ENCODE measurements at places on chromosomes 2 and 18.

GRCh38 chr2:177147834-177148445 lies 64.7 kb upstream of the HNRNPA3 start:
- DNase-seq: no peak

DNA sequence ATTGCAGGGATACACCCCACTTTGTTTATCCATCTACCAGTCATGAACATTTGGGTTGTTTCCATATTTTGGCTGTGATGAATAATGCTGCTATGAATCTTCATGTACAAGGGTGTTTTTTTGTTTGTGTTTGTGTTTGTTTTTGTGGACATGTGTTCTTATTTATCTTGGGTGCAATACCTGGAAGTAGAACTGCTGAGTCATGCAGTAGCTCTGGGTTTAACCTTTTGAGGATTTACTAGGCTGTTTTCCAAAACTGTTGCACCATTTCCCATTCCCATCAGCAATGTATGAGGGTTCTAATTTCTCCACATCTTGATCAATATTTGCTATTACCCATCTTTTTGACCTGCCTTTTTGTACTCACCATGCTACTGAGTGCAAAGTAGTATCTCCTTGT lies 140.0 kb upstream of the CYP1B1 start:
- no peak for DNase-seq

DNA sequence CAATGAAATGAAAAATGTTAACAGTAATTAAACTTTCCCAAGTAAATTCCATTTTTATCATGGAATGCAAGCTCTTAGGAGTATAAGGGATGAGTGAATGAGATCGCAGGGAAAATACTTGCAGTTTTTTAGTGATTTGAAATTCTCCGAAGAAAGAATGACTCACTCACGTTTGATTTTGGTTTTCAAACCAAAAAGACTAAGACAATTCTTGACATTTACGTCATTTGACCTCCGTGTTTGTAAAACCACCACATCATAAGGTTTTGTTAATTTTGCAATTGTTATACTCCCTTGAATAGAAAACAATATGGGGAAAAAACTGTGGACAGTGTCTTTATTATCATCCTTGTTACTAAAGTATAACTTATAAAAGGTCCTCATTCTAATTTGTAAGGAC lies 29.4 kb downstream of the COL4A4 start:
- DNase-seq: no peak

GRCh38 chr18:21831413-21831831 lies 90.8 kb downstream of the MIB1 start:
- no peak for DNase-seq

- DNase-seq: no peak
Observed at GRCh38 chr2:217085543-217085942, 225.7 kb upstream of the TNP1 start.

- no peak for DNase-seq
Observed at GRCh38 chr2:182728014-182728413, 12.0 kb downstream of the DNAJC10 start.

GRCh38 chr2:197254776-197255530 lies 55.6 kb downstream of the ANKRD44 start:
- DNase-seq: no peak

DNA sequence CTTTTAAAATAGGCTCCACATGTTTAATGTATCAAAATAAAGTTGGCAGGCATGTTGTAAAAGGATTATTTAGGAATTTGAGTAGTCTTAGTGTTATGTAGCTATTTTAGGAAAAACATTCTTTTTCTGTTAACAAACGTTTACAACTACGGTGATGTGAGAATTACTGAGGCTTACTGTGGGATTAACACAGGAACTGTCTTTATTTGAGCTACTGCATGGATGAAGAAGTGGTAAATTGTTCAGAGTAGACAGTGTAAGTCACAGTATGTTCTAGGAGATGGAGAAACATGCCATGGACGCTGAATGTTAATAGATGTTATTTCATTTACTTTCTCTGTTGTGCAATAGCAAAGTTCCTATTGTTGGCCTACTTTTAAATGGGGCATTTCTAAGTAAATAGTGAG lies 1.6 kb downstream of the PPM1B start:
- no peak for DNase-seq

DNA sequence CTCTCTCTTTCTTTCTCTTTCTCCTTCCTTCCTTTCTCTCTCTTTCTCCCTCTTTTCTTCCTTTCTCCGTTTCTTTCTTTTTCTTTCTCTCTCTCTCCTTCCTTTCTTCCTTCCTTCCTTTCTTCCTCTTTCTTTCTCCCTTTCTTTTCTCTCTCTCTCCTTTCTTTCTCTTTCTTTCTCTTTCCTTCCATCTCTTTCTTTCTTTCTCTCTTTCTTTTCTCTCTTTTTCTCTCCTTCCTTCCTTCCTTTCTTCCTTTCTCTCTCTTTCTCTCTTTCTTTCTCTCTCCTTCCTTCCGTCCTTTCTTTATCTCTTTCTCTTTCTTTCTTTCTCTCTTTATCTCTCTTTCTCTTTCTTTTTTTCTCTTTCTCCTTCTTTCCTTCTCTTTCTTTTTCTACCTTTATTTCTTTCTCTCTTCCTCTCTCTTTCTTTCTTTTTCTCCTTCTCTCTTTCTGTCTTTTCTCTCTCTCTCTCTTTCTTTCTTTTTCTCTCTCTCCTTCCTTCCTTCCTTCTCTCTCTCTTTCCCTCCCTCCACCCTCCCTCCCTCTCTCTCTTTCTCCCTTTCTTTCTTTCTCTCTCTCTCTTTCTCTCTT lies 32.3 kb upstream of the ODC1 start:
- no peak for DNase-seq

GRCh38 chr2:215535741-215536140 lies 99.9 kb upstream of the FN1 start:
- no peak for DNase-seq

GRCh38 chr2:218476676-218477075 lies 57.8 kb downstream of the VIL1 start:
- no peak for DNase-seq

- DNase-seq: no peak
Observed at GRCh38 chr2:64635976-64636911, 17.5 kb downstream of the SERTAD2 start.

DNA sequence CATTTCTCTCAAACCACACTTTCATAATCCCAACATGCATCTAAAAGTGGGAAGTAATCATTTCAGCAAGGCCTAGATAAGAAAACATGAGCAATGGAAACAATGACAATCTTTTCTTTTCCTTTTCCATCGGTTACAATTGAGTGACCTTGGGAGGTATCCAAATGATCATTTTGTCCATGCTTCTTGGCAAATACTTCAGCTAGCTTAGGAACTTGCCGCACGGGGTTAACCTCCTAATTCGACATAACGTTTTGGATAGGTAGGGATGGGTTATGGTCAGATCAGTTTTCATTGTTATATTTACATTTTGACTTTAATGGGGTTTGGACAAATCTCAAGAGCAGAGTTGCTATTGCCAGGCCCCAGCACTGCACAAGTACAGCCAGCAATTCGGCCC lies 4.6 kb upstream of the PTPRM start:
- no peak for DNase-seq

DNA sequence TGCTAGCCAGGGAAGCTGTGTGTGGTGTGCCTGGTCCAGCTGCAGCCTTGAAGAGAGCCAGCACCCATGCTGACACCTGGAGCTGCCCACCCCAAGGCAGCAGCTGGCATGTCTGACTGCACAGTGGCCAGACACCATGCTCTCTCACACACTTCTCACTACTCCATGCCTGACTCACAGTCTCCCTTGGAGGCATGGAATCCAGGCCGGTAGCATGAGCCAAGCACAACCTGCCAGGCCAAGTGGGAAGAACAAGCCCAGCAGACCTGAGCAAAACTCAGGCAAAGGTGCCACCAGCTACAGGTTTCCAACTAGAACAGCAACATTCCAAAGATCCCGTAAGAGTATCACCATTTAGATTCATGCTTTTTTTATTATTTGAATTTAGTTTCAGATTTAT lies 625.3 kb upstream of the LRRTM4 start:
- no peak for DNase-seq

DNA sequence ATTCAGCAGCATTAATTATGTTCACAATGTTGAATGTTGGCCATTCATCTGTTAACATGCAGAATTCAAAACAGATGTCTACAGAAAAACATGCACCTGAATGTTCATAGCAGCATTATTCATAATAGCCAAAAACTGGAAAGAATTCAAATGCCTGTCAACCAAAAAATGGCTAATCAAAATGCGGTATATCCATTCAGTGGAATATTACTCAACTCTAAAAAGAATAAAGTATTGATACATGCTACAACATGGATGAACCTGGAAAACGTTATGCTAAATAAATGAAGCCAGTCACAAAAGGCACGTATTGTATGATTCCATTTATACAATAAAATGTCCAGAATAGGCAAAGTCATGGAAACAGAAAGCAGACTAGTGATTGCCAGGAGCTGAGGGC lies 68.0 kb downstream of the CCDC88A start:
- DNase-seq: no peak

- DNase-seq: no peak
Observed at GRCh38 chr2:126899616-126900185, 1.0 kb downstream of the TEX51 start.

GRCh38 chr18:24023185-24023814 lies 8.7 kb downstream of the TTC39C start:
- no peak for DNase-seq

- no peak for DNase-seq
Observed at GRCh38 chr2:9258953-9259399, 52.4 kb downstream of the ASAP2 start.

DNA sequence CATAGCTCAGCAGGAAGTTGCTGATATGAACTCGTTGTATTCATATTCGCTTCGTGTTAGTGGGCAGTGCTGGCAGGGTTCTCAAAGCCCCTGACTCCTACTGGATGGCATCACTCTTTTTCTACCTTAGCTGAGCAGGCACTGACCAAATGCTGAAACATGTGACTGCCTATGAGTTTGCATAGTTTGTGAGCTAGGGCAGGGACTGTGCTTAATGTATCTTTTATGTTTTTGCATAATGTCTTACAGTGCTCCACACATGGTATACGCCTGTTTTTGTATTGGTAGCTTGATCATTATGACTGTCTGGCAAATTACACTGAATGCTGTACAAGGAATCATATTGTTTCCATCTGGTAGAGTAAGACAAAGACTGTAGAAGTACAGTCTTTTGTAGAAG lies 305.3 kb downstream of the PARD3B start:
- no peak for DNase-seq

- no peak for DNase-seq
Observed at GRCh38 chr2:237427769-237428506, 14.0 kb upstream of the COL6A3 start.

DNA sequence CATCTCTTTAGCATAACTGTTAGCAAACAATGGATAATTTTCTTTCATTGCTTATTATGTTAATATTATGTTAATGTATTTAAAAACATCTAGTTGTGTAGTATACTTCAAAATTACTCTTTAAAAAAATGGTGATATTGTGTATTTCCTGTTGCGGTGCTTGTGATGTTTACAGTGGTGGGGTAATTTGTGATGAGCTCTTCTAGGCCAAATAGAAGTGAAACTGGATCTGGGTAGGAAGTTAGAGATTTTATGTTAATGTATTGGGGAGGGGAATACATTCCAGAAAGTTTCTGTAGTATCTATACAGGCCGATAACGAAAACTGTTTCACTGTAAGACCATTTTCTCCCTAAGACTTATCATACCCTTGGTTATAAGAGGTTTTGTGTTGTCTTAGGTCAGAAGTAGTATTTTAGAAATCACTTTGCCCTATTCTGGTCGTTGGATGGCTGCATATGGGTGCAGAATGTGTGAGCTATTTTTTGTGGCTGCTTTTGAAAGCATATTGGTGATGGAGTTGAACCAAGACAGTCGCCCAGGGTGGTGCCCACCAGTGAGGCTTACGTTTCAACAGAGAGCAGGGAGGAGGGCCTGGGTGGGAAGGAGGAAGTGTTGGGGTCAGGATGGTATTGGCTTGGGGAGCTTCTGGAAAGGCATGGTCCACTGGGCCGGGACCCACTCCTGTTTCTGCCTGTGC lies 5.8 kb downstream of the TSHZ1 start:
- DNase-seq: no peak

DNA sequence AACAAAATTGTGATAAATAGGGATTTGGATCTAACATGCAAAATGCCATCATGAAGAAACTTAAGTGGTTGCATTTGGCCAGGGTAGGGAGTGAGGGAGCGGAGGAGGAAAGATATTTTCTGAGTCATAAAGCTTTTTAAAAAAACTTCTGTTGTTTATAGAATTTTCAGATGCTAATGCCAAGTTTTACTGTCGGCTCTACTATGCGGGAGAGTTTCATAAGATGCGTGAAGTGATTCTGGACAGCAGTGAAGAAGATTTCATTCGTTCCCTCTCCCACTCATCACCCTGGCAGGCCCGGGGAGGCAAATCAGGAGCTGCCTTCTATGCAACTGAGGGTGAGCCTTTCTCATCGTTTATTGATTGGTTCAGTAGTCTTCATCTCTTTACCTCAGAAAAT lies 56.0 kb upstream of the PTH2R start:
- no peak for DNase-seq

DNA sequence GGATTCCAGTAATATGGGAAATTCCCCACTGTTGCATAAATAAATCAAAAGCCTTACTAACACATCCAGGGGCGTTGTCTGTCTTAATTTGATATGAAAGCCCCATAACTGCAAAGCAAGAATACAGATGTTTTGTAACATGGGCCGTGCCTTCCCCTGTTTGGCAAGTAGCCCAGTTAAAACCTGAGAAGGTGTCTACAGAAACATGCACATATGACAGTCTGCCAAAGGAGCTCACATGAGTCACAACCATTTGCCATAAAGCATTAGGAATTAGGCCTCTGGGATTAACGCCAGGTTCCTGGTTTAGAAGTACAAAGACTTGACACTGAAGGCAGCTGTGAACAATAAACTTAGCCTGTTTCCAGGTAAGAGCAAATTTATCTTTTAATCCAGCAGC lies 43.1 kb upstream of the LONRF2 start:
- DNase-seq: peak; percentile 52

- no peak for DNase-seq
Observed at GRCh38 chr2:181004647-181005325, 24.4 kb downstream of the UBE2E3 start.

DNA sequence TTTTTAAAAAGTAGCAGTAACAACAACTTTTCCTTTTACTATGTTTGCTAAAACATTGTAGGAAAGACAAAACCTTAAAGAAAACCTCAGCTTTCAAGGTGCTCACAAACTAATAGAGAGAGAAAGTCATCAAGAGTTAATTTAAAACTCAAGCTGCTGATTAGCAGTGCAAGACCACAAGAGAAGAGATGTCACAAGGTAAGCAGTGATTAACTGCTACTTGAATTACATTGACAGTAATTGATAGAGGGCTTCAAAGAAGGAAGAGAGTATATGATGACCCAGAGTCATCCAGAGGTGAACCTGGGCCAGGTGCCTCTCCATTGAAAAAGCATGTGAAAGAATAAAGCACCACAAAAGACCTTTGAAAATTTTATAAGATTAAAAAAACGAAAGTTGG lies 939.6 kb upstream of the CNTNAP5 start:
- no peak for DNase-seq

GRCh38 chr2:135030826-135031225 lies 16.4 kb downstream of the MAP3K19 start:
- DNase-seq: no peak

GRCh38 chr2:52141076-52141475 lies 1109.1 kb upstream of the NRXN1 start:
- no peak for DNase-seq

All from head of caudate nucleus (tissue), 42 donors.